ENCODE measurements at places on chromosomes 4 and X.

GRCh38 chr4:30262379-30262778 is 457.8 kb upstream of the PCDH7 start:
- DNase-seq: no peak

GRCh38 chr4:148103597-148104355 is 338.4 kb downstream of the NR3C2 start:
- DNase-seq: no peak

- no peak for DNase-seq
Observed at GRCh38 chr4:108840426-108840975, 77.6 kb upstream of the ETNPPL start.

DNA sequence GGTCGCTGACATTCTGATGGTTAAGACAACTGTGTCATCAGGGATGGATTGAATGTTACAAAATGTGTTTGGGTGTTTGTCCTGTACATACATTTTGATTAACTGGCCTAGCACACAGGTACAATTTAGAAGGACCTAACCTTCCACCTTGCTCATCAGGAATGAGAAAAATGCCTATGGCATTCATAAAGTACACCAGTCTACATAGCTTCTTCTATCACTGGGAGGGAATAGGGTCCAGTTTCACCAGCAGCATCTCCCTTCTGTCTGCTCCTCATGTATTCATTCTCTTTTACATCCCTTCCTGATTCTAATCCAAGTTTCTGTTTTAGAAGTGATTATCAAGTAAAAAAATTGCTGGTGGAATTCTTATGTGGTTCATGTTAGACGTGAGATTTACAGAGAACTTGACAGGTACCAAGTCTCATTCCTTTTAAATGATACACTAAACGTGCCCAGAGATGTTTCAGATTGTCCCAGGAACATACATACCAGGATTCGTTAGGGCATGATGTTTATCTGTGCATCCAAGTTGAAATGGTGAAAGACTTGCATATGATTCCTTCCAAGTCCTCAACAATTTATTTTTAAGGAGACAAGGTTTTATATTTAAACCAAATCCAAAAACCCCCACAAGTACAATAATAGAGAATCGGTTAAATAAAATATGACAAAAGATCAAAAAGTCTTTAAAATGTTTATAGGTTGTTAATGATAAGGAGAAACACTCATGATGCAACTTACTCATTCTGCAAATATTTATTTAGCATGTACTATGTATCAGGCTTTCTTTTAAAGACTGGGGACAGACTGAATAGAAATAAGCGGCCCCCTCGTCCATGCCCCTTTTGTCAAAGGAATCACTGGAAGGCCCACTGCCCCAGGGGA is 359.1 kb downstream of the ZNF674 start:
- DNase-seq: no peak

- no peak for DNase-seq
Observed at GRCh38 chr4:7347981-7348380, 86.7 kb downstream of the PSAPL1 start.

GRCh38 chrX:46447384-46447783 is 97.8 kb downstream of the ZNF674 start:
- no peak for DNase-seq

DNA sequence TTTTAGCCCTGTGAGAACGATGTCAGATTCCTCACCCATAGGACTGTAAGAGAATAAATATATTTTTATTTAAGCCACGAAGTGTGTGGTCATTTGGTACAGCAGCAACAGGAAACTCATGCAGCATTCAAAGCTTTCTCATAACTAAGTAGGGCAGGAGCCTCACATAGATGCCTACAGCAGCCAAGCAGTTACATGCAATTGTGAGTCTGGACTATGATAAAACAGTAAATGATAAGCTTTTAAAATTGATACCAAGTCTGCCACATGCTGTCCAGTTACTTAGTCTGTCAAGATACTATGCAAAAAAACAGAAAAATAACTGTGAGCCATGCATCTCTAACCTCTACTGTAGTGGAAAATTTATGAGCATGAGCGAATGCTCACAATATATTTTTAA is 359.6 kb downstream of the HS3ST1 start:
- no peak for DNase-seq

GRCh38 chr4:127239902-127240763 is 392.6 kb upstream of the INTU start:
- DNase-seq: no peak

- no peak for DNase-seq
Observed at GRCh38 chrX:119686087-119686691, 6.8 kb downstream of the SEPTIN6 start.

GRCh38 chr4:123229286-123229685 is 167.3 kb upstream of the SPRY1 start:
- no peak for DNase-seq

GRCh38 chr4:121738780-121739535 is 26.0 kb downstream of the SMIM43 start:
- no peak for DNase-seq

DNA sequence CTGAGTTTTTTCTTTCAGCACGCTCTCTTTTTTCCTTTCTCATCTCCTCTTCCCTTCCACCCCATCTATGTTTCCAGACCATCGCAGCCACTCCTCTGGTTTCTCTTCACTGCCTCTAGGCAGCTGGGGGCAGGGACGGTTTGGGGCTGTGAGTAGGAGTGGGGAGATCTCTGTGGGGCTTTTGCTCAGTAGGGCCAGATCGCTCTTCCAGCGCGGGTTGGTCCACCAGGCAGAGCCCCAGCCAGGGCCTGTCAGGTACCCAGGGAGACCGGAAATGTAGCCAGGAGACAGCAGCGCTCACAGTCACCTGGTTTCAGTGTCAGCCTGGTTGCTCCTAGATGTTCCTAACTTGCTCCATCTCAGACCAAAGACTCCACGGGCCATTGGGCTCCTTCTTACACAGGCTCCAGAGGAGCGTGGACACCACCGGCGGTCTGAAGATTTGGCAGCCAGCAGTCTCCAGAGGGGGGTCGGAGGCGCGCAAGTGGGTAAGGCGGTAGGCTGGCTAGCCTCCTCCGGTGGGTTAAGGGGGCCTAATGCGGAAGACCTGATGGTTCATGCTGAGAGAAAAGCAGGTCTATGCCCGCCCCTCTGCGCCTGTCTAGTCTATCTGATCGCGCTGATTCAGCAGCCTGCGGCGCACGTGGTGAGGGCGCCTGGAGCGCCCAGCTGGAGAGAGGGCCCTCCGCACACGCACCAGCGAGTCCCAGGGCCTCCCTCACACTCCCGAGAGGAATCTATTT is 1.8 kb downstream of the FGF5 start:
- DNase-seq: no peak

DNA sequence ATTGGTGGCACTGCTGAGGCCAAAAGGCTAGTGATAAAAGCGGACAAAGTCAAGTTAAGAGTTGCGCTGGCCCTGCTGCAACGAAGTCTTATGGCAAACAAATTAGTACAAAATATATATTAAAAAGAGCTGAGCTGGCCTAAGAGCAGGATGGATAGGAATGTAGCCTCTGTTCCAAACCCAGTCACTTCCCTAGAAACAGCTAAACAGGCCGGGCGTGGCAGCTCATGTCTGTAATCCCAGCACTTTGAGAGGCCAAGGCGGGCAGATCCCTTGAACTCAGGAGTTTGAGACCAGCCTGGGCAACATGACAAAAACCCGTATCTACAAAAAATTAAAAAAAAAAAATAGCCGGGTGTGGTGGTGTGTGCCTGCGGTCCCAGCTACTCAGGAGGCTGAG is 32.4 kb upstream of the UGDH start:
- DNase-seq: no peak

DNA sequence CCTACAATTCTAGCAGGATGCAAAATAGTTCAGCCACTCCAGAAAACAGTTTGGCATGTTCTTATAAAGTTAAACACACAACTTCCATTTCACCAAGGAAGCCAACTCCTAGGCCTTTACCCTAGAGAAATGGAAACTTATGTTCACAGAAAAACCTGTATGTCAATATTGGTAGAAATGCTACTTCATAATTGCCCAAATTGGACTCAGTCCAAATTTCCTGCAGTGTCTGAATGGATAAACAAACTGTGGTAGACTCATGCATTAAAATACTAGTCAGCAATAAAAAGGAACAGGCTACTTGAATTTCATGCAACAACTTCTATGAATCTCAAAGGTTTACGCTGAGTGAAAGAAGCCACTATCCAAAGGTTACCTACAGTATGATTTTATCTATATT is 1738.8 kb upstream of the IGFBP7 start:
- DNase-seq: no peak

GRCh38 chr4:54146139-54146538 is 46.2 kb downstream of the GSX2 start:
- no peak for DNase-seq

DNA sequence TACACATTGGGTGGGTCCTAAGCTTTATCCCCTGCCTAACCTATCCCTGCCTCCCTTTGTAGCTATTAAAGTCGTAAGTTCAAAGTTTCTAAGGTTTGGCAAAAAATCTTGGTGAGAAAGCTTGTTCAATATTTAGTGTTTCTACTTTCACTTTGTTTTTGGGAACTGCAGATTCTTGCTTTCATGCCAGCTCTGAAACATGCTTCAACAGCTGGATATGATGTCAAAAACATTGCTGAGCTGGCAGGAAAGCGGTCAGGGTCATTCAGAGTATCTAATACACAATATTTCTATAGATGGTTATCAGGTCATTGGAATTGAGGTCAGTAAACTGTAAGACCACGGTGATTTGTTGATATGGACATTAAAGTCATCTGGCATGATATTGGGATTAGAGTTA is 19.7 kb downstream of the CENPI start:
- DNase-seq: no peak

GRCh38 chr4:120824946-120825345 is 97.6 kb downstream of the PRDM5 start:
- no peak for DNase-seq

- no peak for DNase-seq
Observed at GRCh38 chr4:33941854-33942253, 2302.5 kb downstream of the ARAP2 start.

- no peak for DNase-seq
Observed at GRCh38 chr4:126687655-126688358, 945.0 kb upstream of the INTU start.

GRCh38 chr4:88514557-88515511 is 8.7 kb downstream of the PYURF start:
- no peak for DNase-seq

DNA sequence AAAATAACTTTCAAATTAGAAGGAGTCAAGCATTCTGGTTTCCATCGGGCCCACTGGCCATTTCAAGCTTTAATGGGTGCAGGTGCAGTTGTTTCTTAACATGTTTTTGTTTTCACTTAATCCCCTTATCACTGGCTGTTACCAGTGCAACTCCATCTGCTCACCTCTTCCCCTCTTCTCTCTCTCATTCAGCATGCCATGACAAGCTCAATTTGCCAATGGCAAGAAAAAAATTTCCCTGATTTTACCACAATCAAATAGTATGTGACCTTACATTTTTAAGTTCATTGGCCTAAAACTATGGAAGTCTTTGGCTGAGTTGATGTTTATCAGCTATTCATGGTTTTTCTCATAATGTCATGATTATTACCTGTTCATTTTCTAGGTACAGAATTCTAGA is 299.1 kb upstream of the BMP3 start:
- no peak for DNase-seq

GRCh38 chr4:139794158-139794954 is 128.7 kb downstream of the MGST2 start:
- no peak for DNase-seq

DNA sequence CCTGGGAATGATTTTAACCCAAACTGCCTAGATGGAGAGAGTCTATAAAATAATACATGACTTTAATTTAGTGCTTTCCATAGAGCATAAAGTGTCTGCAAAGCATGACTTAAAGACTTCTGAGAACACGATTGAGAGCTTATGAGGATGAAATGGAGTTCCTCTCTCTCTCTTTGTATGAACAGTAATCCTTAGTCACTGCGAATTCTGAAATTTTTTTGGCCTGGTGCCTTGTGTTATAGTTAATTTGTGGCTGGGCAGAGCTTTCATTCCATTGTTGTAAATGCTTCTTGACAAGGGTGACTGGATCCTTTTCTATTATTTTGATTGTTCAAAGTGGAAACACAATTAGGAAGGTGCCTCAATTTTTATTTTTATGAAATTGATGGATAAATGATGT is 179.5 kb downstream of the CEP135 start:
- peak; percentile 10 for DNase-seq

DNA sequence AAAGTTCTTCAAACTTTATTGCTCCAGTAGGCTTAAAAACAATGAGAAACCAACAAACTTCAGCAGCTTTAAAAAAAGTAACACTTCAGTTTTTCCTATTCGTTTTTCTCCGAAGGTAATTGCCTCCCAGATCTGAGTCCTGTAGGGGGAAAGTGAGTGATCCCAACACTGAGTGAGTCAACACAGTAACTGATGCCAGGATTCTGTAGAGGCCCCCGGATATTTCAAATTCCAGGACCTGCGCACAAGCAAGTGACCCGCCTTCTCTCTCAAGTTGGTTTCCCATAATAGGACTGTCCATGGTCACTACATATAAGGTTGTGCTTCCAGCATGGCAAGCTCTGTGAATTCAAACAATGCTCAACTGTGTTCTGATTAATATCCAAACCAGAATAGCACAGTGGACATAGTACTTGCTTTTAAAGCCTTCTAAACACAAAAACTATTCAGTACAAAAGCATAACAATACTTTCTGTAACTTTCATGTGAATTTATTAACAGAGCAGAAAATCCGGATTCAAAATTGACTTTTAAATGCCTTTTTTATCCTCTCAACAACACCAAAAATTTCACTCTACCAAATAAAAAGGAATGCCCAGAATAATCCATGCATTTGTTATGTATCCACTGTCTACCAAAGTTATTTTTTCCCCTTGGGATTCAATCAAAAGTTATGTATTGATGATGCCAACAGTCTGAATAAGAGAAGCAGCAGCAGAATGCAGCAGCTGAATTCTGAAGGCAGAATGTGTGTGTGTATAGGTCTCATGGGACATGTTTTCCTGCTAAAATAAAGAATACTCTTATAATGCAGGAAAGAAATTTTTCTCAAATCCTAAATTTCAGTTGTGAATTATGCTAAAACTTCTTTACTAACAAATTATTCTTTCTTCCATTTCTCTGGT is at the start of gene DMD:
Gene DMD (minus strand): TSS at position 194 of the 905 bp plus-strand sequence. CDS start 237 bp downstream, outside the sequence.
- DNase-seq: no peak

DNA sequence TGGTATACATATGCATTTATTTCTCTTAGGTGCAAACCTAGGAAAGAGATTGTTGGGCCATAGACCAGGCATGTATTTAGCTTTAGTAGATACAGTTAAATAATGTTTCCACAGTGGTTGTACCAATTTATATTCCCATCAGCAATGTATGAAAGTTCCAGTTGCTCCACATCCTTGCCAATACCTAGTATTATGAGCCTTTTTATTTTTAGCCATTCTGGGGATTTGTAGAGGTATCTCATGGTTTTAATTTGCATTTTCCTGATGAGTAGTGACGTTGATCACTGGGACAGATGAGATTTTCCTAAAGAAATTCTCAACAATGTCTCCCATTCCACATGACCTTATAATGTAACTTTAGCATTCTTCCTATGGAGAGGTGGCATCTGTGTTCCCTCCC is 56.9 kb downstream of the SUPT20HL2 start:
- DNase-seq: no peak

- no peak for DNase-seq
Observed at GRCh38 chrX:25527156-25527555, 511.4 kb upstream of the ARX start.

GRCh38 chr4:29900336-29900735 is 819.8 kb upstream of the PCDH7 start:
- DNase-seq: no peak
